ENCODE measurements at places on chromosomes 12 and 14.

DNA sequence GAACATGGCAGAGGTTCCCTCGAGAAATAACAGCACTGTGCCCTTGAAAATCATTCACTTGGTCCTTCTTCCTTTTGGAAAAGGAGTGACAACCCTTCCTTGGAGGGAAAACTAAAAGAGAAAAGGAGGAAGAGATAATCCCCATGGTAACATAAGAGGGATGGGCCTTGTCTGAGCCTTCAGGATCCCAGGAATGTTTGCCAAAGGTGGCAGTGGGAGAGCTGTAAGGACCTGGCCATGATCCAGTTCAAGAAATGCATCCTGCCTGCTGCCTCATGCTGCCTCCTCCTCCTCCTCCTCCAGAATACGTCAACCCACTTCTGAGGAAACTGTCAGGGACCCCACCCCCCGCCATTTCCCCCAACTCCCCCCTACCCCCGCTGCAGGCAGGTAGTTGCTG lies 118.8 kb downstream of the KCNK10 start:
- no peak for DNase-seq

GRCh38 chr14:57961786-57962060 lies 95.8 kb upstream of the SLC35F4 start:
- DNase-seq, result no peak

- no peak for DNase-seq
These were observed 37.6 kb downstream of the CACNA2D4 start for GRCh38 chr12:1880876-1881275.

- DNase-seq, result no peak
These were observed 23.0 kb downstream of the OR10P1 start for GRCh38 chr12:55659486-55660385.

GRCh38 chr14:104633276-104634137 lies 28.9 kb upstream of the TMEM179 start:
- no peak for DNase-seq
